ENCODE measurements at places on chromosomes 6 and 20. TPM values are rescaled to one million over a fixed set of nuclear protein-coding genes. Genes with fewer than 3 reads are reported as not detected.

DNA sequence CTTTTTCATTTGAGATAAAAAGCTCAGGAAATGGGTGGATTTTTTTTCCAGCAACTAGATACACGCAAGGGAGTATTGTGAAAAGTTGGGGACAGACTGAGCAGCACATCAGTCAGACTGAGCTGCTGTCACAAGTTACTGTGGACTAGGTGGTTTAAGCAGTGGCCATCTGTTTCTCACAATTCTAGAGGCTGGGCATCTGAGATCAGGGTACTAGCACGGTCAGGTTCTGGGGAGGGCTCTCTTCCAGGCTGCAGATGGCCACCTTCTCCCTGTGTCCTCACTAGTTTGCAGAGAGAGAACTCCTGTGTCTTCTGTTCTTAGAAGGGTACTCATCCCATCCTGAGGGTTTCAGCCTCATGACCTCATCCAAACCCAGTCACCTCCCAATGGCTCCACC, 178.3 kb downstream of the SYNDIG1 start:
- no peak for DNase-seq

TTBK1 gene
- 0.62 TPM for total RNA-seq

FLRT3 gene
- 81.7 TPM for total RNA-seq

DNA sequence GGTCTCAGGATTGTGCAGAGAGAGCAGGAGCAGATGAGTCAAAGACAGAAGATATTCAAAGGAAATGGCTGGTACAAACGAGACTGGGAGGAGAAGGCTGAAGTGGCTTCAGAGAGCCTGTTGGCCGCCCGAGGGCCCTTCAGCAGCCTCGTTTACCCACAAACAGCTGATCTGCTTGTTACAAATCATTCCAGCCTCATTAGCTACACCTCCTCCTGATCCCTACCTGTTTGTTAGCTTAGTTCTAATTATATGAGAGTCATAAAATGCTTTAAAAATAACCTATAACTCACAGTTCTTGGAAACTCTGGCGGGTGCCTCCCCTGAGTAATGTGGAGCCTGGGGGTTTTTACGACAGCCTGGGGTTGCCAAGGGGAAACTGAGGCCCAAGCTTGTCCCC, 12.6 kb downstream of the GLP1R start:
- DNase-seq: no peak

- DNase-seq: peak; percentile 31
These were observed 46.4 kb downstream of the SLC9A8 start for GRCh38 chr20:49859011-49859410.

Measured in endodermal cell (in vitro differentiated cells).